Activated CD8-positive, alpha-beta memory T cell treated with anti-CD3 and anti-CD28 coated beads, Interleukin-2, amount 50 U/mL, for 4 hours (primary cell): ENCODE measurements at places on chromosomes 5 and 9.

DNA sequence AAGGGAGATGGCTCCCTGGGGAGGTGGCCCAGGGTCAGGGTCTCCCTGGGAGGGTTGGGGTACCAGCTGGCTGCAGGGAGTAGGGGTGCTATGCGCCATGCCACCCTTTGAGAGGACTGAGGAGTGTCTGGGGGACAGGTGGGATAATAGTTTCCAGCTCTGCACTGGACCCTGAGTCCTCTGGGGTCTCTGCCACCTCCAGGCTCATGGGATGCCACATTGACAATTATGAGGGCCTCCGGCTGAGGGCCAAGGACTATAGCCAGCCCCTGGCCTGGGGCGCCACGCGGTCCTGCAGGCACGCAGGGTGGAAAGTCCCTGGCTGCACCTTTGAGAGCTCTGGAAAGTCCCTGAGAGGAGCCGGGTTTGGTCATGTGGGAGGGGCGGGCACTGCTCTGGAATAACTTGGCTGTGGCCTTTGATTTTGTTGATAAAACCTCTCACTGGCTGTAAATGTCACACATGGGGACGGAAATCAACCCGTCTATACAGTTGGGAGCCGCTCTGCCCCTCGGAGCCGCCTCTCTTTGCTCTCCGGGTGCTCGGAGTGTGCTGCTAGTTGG is 16.0 kb downstream of the TRAF2 start:
- DNase-seq: peak; percentile 79

- no peak for DNase-seq
Measured at GRCh38 chr5:66169534-66169933, 25.4 kb downstream of the SREK1 start.

- DNase-seq: no peak
Measured at GRCh38 chr9:97562542-97562941, 61.1 kb downstream of the TMOD1 start.

DNA sequence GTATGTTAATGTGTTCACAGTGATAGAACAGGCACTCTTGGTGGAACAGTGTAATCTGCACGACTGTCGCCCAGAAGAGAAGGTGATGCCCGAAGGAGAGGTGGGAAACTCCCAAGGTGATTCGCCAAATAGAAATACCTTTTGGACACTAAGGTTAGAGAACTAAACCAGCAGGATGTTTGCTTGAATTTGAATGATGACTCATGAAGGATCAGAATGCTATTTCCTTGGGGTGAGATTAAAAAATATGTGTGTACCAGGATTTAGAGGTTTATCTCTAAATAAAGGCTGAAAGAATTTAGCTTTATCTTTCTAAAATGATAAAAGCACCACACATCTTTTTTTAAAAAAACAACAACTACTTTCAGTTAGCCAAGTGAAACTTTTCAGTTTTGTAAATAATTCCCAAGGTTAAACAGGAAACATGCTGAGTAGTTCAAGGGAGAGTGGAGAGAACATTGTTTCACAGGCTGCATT is 297.4 kb upstream of the TAS2R1 start:
- no peak for DNase-seq

GRCh38 chr5:144644317-144644716 is 473.6 kb downstream of the KCTD16 start:
- no peak for DNase-seq

DNA sequence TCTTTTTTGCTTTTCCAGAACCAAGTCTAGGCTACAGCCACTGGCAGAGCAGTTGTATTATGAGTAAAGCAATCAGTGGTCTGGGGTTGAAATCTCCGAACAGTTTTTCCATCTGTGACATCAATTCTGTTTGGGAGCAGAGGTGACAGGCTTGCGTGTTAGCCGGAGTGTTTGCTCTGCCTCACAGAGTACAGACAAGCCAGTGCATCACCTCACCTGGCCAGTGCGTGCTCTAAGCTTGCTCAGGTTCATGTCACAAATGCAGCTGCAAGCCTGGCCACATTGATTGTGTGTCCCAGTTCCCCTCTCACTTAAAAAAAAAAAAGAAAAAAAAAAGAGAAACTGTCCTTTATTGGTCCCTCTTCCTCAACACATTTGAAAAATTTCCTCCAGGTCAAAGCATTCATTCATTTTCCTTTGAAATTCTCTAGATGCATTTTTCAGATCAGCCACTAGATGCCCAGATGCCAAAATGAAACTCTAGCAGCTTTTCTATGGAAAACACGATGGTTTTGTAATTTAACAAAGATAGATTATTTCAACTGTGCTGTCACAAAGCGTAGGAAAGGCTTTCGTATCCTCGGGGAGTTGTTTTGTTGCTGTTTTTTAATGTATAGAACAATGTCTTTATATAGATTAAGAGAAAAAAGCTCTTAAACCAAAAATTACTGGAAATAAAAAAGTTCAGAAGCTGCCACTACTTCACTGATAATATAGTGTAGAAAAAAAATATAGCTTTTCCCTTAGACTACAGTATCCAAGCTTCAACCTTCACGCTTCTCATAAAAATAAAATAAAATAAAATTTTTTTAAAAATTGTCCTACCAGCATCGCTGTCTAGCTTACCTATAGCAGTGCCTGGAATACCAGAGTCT is 585.5 kb downstream of the TLE1 start:
- no peak for DNase-seq

- no peak for DNase-seq
Measured at GRCh38 chr5:16486711-16487111, 21.1 kb upstream of the ZNF622 start.

DNA sequence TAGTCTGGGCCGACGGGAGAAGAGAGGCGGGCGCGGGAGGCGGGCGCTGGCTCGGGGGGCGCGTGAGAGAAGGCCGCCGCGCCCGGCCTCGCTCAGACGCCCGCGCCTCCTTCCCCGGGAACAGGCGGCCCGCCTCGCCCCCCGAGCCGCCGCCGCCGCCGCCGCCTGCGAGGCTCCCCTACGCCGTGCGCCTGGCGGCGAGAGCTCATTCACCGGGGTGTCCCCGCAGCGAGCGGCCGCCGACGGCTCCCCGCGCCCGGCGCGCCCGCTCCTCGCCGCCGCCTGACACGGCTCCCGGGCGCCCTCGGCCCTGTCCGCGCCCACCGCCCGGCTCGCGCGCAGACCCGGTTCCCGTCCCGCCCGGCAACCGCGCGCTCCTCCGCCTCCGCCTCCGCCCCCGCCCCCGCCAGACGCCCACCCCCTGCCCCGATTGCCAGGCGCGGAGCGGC is at the start of gene GNAQ:
TSS of gene GNAQ (minus strand) at position 368 of the 449 bp plus-strand sequence. CDS start 576 bp downstream, outside the sequence.
- peak; percentile 60 for DNase-seq

GRCh38 chr5:9502050-9502834 is 43.6 kb downstream of the SEMA5A start:
- DNase-seq: no peak

DNA sequence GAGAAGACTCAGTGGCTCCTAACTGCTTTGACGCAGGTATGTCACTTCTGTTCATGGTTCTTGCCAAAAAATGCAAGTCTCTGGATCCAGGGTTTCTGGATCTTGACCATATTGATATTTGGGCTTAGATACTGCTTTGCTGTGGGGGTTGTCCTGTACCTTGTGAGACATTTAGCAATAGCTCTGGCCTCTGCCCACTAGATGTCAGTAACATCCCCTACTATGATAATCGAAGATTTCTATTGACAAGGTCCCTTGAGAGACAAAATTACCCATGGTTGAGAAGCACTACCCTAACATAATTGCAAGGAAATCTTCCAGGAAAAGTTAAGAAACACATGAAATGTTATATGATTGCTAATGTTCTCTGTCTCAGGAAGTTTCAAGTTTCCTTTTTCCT is 285.4 kb downstream of the TMEM232 start:
- no peak for DNase-seq

DNA sequence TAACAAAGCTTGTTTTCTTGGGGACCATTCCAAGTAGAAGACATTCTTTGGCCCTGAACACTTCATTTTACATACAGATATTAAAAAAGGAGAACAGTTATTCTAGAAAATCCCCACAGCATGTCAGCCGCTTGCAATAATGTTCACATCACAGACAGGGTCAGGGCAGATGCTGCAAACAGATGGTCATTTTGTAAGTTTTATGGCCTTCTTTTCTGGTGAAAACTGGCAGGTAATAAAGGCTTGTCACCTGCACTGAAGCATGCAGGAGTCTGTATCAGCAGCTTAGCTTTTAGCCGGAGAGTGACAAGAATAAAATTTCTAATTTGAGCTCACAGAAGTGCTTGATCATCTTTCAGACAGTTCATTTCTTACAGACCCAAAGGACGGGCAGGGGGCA is 220.9 kb upstream of the DAP start:
- no peak for DNase-seq

GRCh38 chr9:88478246-88478645 is 56.7 kb upstream of the NXNL2 start:
- DNase-seq: no peak

- DNase-seq: no peak
Measured at GRCh38 chr5:7419846-7420245, 23.9 kb downstream of the ADCY2 start.

- peak; percentile 60 for DNase-seq
Measured at GRCh38 chr5:100901821-100902341, 1.2 kb downstream of the ST8SIA4 start.

- DNase-seq: no peak
Measured at GRCh38 chr9:116760636-116761035, 73.5 kb downstream of the TRIM32 start.

DNA sequence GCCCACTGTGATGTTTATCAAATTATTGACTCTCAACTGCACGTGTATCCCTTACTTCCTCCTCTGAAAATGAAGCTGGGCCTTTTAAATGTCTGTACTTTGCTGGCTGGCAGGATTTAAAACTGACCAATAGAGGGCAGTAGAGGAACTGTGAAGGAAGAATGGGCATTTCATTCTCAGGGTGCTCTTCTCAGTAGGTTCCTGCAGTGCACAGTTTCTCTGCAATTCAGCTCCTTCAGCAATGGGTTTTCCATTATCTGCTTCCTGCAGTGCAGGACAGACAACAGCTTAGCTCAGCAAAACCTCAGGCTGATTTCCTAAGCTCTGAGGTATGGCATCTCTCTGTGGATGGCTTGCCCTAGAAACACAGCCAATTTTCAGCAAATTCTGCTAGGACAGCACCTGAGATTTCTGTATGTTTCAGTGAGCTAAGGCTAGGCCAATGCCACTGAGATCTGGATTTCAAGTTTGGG is 298.4 kb upstream of the PRDM9 start:
- DNase-seq: no peak

GRCh38 chr5:66713998-66714397 is 117.8 kb downstream of the MAST4 start:
- no peak for DNase-seq

DNA sequence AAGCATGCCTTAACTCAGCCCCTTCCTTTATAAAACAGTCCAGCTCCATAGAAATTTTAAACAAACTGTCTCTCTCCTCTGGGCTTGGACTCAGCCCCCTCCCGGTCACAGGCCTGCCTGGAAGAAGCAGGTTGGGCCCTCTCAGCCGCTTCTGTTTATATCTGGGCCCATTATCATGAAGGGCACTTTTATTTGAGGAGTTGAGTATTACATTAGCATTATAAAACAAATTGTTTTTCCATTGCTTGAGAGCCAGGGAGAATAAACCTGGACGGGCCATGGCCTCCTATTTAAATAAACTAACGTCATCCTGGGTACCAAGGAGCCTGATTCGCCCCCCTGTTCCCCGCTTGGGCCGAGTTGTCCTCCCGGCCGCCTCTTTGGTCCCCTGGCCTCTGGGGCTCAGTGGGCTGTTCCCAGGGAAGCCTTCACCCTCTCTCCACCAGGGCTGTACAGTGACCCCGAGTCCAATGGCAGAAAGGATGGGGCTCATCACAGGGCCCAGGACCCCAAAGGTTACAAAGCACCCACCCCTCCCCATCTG is 13.2 kb downstream of the IRX2 start:
- DNase-seq: no peak

- DNase-seq: no peak
Measured at GRCh38 chr5:58040044-58040443, 419.8 kb downstream of the PLK2 start.

DNA sequence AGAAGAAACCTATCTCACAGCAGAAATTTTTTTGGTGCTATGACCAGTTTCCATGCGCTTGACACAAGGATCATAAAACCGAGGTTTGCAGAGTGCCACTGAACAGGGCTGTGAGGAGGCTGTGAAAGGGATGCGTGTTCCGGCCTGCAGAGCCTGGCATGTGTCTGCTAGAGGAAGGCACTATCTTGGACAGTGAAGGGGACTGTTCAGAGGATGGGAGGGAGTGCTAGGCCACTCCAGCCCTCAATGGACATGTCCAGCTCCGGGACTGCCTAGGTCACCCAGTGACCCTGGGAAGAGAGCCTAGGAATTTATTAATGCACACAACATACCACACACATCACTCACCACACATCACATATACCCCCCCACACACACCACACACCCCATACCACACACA is 275.9 kb downstream of the GADD45G start:
- no peak for DNase-seq

GRCh38 chr9:81289622-81290021 is 399.7 kb downstream of the TLE1 start:
- DNase-seq: no peak

- no peak for DNase-seq
Measured at GRCh38 chr9:76650692-76651091, 113.5 kb upstream of the PCA3 start.

GRCh38 chr5:168830833-168831232 is 251.7 kb upstream of the PANK3 start:
- DNase-seq: no peak

DNA sequence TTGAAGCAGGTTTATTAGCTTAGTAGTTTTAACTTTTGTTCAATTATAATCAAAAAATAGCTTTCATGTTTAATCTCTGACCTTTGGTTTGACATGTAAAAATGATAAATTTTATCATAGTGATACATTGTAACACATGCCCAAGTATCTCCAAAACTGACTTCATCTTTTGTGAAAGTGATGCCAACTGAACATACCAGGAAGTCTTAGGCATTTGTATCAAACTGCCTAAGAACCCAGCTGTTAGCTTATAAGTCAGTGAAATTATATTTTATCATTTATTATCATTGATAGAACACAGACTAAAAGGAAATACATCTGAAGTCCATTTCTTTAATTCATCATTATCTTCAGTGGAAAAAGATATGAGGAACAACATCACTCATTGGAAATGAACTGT is 39.1 kb downstream of the NIPBL start:
- no peak for DNase-seq

DNA sequence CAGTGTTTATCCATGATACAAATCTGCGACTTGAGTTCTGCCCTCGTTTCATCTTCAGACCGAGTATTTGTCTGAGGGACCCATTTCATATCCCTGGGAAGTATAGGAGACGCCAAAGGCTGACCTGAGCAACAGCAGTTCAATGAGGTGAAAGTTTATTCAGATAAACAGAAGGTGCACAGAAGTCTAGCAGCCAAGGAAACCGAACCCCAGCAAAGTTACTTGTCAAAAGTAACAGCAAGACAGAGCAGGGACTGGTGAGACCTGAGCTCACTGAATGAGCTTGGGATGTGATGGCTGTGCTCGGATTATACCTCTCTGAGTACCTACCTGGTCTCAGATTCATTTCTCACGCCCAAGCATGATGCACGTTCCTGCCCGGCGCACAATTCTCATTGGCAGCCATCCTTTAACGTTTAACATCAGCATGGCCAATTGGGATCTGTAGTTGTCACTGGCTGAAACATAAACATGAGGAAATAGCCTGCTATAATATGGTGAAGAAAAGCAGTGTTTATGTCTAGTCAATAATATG is 599 bp downstream of the LYRM7 start:
- DNase-seq: no peak
